ENCODE measurements at places on chromosomes 13 and 19.

- DNase-seq: peak; percentile 95
These were observed 4.4 kb downstream of the FUZ start for GRCh38 chr19:49808711-49809159.

GRCh38 chr19:5627395-5627904, 4.6 kb downstream of the SAFB start:
- peak; percentile 70 for DNase-seq

DNA sequence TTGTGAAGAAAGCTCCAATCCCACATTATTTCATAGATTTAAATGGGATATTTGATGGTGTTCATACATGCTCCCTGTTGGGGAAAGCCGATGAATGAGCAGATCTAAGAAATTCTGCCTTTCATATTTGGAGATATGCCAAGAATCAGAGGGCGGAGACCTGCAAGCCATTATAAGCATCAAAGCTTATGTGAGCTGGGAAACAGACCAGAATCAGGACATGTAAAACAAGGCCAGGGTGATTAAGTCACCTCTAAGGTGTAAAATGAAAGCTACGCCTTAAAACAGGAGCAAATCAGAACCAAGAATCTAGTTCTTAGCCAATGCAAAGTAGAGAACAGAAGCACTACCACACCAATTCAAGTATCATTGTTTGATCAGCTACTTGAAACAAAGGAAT, 392.4 kb downstream of the DCT start:
- no peak for DNase-seq

- no peak for DNase-seq
These were observed 29.1 kb downstream of the DOT1L start for GRCh38 chr19:2192862-2193261.

DNA sequence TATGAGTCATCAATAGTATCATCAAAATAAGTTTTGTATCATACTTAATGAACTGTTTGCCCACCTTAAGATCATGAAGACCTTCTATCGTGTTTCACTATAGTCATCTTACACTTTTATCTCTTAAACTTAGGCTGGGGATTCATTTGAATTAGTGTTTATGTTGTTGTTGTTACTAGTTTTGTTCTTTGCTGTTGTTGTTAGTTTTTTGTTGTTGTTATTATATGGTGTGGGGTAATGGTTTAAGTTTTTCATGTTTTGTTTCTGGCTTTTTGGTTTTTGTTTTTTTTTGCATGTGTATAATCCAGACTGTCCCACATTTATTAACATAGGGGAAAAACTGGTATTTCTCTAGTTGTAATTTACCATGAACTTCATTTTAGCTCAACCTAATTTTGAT, 965.1 kb upstream of the MIR17HG start:
- DNase-seq: no peak

- no peak for DNase-seq
These were observed 386.3 kb downstream of the NDFIP2 start for GRCh38 chr13:79867254-79867653.

GRCh38 chr13:110421061-110421460, 114.0 kb downstream of the COL4A2 start:
- no peak for DNase-seq

DNA sequence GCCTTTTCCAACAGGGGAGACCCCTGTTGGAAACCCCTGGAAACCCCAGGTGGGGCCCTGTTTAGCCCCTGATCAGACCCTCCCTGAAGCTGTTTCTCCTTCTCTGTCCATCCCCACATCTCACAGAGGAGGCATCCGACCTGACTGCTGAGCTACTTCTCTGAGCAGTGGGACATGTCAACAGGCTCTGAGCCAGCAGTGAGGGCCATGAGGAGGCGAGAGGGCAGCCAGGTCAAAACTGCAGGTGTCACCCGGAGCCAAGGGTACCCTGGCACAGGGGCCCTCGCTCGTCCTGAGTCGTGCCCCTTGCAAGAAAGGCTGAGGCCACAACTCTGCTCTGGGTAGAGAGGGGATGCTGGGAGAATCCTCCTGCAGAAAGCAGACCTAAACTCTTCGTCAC, 13.6 kb downstream of the PEPD start:
- DNase-seq: no peak

- DNase-seq: peak; percentile 64
These were observed 27.8 kb downstream of the NFIX start for GRCh38 chr19:13022859-13023636.

DNA sequence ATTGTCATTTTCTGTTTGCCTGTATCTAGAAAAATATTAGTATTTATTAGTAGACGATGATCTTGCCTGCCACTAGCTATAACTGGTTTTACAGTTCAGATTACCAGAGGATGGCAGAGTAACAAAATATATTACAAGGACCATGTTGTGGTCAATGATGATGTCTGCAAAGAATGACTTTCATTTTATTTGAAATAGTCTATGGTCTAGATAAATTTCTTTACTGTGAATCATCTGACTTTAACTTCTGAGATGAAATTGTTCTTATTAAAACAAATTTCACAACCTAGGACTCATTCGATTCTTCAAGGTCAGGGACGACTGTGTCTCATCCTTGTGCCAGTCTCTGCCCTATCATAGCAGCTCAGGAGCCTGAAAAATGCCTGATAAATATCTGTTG, 637.8 kb upstream of the KLF12 start:
- DNase-seq: no peak

- DNase-seq: no peak
These were observed 12.8 kb downstream of the C3 start for GRCh38 chr19:6707658-6708018.

DNA sequence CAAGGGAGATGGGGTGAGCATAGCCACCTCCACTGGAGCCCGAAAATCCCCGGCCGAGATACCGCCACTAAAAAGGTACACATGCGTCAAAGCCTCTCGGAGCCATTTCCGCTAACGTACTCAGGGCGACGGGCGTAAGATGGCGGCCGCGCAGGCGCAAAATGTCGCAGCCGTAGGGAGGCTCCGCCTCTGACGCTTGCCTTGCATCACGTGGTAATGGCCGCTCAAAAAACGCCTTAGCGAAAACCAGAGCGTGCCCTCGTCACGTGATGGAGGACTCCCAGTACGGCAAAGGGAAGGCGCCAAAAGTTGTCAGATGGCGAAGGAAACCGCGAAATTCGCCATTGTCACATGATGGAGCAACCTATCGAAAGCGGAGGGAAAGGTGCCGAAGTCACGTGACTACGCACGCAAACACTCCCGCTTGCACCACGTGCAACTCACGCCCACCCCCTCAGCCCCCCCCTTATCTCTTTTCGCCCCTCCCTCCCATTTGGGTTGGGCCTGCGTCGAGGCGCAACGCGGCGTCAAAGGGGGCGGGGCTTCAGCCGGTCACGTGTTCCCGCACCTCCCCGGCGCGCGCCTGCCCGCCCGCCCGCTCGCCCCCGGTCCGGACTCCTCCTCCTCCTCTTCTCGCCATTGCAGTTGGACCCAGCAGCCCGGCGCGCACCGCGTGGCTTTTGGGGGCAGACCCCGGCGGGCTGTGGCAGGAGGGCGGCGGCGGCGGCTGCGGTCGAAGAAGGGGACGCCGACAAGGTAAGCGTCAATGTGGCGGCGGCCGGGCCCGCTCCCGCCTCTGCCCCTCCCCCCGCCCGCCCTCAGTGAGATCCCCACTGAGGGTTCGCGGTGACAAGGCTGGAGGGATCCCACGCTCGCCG, at the start of gene ILF3:
Gene ILF3, plus strand, starts transcription at position 615 of the 878 bp plus-strand sequence. CDS start 16,260 bp downstream, outside the sequence.
- DNase-seq: peak; percentile 98

DNA sequence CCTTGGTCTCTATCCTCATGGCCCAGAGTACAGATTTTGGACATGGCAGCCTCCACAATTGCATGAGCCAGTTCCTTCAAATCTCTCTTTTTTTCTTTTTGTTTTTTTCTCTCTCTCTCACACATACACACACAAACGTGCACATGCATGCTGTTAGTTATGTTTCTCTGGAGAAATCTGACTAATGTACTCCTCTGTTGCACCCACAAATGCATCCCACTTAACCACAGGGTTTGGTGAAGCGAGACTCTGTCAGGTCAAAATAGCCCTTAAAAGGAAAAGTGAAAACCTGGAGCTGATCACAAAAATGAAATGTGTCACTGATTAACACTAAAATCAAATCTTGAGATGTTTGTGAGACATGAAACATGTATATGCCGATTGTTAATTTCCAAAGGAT, 374.6 kb upstream of the ARGLU1 start:
- DNase-seq: no peak

DNA sequence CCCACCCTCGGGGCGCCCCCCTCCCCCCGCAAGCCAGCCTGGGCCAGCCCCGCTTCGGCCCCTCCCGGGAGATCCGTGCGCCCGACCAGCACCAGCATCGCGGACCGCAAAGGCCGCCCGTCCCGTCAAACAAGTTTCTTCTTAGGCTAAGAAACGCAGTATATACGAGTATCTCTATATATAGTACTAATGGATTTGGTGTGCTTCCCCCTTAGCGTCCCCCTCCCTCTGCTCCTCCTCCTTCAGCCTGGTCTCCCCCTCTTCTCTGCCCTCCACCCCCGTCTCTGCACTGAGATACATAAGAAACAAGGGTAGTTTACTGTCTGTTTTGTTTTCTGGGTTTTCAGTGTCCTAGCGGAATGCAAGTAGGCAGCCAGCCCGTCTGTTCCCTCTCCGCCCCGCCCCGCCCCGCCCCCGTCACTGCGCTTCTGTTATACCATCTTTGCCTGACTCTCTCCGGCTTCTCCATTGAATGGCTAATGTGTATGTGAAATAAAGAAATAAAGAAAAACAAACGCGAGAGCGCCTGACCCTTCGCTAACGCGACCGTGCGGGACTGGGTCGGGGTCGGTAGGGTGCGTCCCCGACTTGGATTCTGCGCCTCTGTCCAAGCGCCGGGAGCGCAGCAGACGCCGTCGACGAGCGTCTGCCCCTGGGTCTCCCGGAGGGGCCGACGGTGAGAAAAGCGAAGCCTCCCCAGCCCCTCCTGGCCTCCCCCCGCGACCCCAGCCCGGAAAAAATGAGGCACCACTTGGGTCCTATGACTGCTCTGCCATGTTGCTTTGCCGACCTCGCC, 4.2 kb downstream of the LYL1 start:
- DNase-seq: no peak
